Activated CD4-positive, alpha-beta T cell treated with anti-CD3 and anti-CD28 coated beads, Interleukin-2, Interleukin-6, amounts not matched to agents 100 ng/mL and 50 ng/mL, durations not matched to agents 16 hours and 8 hours (primary cell): ENCODE measurements at places on chromosomes 4 and X.

DNA sequence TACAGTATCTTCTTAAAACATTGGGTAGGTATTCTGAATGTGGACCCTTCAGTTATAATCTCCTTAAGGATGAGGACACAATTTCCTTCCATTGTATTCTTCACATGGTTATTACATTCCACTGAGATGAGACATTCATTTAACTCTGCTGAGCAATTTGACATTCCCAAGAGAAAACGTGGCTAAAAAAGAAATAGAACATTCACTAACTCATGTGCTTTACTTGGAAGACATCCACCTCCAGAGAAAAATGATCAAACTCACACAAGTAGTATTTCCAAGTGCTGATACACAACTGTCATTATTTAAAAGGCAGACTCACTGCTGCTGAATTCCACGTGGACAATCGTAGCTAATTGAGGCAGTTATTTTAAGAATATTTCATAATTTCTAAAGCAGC, 227.9 kb upstream of the ANKRD50 start:
- no peak for DNase-seq

- no peak for DNase-seq
These were observed 196.2 kb upstream of the TENT5D start for GRCh38 chrX:80223982-80224579.

- DNase-seq = no peak
These were observed 473.4 kb upstream of the CPEB2 start for GRCh38 chr4:14528918-14529317.

- DNase-seq = no peak
These were observed 98.5 kb upstream of the CTSO start for GRCh38 chr4:156052116-156052515.

DNA sequence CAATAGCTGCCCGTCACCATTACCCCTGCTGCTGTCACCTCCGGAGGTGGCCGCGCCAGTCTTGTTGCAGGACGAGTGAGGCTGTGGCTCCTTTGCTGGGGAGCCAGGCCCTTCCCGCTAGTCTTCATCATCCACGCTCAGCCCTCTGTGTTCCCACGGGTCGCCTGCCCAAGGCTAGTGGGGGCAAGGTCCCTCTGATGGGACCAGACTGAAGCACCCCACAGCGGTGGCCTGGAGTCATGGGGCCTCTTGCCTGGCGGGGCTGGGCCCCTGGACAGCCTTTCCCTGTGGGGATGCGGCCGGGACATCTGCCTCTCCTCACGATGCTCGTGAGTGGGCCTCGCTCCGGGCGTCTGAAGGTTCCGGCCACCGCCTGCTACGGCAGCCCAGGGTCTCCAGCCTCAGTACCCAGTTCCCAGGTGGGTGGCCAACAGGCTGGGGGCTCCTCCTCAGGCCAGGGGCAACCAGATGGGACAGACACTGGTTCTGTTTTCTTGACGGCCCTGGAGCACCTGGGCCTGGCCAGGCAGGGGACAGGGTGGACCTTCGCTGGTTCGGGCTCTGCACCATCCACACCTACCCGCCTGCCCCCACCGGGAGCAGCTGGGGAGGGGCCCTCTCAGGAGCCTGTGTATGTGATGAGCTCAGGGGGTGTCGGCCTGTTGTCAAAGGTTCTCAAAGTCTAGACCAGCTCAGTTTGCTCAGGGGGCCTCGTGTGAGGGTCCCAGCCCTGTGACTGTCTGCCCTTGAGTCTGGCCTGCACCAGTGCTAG, 32.3 kb downstream of the DOK7 start:
- no peak for DNase-seq

DNA sequence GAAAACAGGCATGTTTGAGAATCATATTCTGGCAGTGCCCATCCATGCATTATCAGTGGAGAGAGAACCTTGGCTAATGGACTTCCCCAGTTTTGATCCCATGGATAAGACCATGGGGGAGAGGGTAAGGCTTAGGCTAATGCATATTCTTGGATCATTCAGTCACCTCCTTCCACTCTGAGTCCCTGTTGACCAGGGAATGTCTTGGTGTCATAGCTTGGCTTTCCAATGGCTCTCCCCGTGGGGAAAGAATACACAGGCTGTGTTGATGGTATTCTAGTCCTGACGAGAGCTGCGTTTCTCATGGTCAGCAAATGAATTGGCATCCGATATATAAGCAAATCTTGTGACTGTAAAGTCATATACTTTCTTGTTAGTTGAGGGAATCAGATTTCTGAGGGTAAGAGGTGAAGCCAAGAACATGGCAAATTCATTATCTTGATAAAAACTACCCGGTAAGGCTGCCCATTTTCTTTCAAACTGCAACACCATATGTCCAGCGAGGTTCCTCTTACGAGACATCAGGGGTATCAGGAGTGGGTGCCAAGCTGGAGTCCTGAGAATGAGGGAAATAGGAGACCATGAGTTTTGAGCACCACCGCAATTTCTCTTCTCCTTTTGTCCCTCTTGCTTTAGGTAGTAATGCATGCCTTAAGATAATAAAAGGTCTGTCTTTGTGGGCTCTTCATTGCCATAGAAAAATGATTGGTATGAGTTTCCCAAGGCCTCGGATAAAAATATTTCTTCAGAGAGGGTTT, 18.0 kb downstream of the RHOH start:
- DNase-seq = no peak
